ENCODE measurements at places on chromosomes 13 and 19.

DNA sequence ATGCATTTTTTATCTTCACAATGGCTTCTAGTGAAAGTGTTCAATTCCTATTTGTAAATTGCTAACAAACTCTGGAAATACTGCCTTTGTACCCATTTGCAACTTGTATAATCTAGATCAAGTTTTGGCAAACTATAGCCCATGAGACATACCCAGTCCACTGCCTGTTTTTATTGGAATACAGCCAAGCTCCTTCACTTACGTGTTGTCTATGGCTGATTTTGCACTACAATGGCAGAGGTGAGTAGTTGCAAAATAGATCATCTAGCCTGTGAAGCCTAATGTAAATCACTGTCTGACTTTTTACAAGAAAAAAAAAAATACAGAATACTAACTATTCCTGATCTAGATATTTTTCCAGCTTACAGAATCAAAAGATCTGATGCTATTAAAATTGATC lies 37.1 kb downstream of the DZIP1 start:
- peaks cover 6% of the 10 kb centered on the region for H3K36me3 ChIP-seq
- H3K27me3 ChIP-seq = no peaks in the 10 kb centered on the region
- H3K4me3 ChIP-seq = no peak overlapping the region
- no peaks in the 10 kb centered on the region for H3K4me1 ChIP-seq

GRCh38 chr13:96804174-96804573 lies 190.1 kb downstream of the OXGR1 start:
- no peaks in the 10 kb centered on the region for H3K27me3 ChIP-seq
- DNase-seq = no peak
- H3K4me3 ChIP-seq = no peak overlapping the region

DNA sequence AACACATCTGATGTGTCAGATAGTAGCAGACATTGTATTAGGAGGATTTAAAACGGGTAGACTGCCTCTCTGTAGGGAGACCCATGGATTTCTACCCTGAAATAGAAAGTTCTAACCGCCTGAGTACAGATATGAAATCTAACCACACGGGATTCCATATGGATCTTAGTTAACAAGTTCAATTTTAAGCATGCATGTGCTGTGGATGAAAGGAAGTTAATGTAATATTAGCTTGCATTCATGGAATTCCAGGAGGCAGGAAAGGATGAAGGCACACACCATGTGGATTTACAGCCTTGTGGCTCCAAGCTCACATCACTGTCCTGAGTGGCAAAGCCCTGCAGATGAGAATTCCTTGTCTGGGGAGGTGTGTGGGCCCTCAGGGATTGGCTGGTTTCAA lies 120.6 kb upstream of the IRS2 start:
- no peak overlapping the region for H3K27ac ChIP-seq
- no peaks in the 10 kb centered on the region for H3K4me1 ChIP-seq
- no peak overlapping the region for H3K4me3 ChIP-seq
- H3K36me3 ChIP-seq = no peaks in the 10 kb centered on the region
- no peak for DNase-seq

DNA sequence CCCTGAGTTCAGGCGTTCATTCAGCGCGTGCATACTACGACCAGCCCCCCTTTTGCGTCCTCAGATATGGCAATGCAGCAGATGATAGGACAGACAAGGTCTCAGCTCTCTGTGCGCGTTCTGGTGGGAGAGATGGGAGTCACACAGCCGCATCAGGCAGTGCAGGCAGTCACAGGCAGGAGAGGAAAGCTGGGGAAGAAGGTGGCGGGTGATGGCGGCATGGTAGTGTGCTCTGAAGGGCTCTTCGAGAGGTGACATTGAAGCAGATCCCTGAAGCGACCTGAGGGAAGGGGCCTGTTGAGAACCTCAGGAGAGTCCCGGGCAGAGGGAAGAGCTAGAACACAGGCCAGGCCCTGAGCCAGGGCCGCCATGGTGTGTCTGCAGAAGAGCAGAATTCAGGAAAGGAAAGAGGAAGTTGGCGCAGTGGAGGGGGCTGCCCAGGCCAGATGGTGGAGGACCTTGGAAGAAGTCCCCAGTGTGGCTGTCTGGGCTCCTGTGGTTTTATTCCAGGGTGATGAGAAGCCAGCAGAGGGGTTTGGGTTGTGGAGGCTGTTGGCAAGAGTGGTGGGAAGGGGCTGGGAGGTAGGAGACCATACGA lies 3.5 kb downstream of the USF2 start:
- no peak overlapping the region for H3K27ac ChIP-seq
- peaks cover 9% of the 10 kb centered on the region for H3K36me3 ChIP-seq
- DNase-seq = no peak
- no peak overlapping the region for H3K4me3 ChIP-seq
- no peaks in the 10 kb centered on the region for H3K27me3 ChIP-seq

- H3K27me3 ChIP-seq = no peaks in the 10 kb centered on the region
- DNase-seq = peak; percentile 79
- H3K36me3 ChIP-seq = peaks cover 18% of the 10 kb centered on the region
Observed at GRCh38 chr19:58395220-58395978, at the start of gene RNF225. Gene RNF225, plus strand, starts transcription at chr19:58395656. Its CDS starts 434 bp downstream, at chr19:58396090.

DNA sequence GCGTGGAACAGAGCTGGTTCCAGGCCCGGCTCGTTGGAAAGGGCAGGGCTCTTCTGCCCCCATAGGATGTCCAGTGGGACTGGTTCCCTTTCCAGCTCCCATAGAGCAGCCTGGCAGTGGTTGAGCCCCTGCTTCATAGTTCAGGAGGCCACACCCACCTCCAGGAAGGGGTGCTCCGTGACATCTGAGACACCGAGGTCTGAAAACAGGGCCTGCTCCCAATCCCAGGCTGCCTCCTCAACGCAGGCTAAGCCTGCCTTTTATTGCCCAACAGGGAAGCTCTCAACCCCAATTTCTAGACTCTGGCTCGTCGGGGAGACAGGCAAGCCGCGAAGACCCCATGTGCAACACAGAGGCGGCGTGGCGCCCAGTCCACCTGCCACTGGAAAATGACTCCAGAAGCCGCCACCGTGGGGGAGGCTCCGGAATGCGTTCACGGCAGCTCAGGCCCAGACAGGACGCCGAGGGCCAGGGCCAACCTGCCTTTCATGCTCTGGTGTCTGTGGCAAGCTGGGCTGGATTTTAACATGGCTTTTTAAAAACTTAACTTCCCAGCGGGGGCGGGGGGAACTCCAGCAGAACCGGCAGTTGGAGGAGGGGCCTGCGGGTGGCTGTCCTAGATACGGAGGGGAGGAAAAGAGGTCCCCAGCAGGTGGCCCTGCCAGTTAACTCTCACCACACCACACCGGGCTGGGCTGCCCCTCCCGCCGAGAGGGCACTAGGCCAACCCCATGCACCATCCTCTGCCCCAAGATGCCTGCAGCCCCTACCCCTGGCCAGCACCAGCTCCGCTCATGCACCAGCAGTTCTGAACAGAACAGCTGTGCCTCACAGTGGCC lies 17.9 kb upstream of the TINCR start:
- peak; percentile 80 for DNase-seq
- H3K4me3 ChIP-seq = no peak overlapping the region
- H3K27me3 ChIP-seq = no peaks in the 10 kb centered on the region
- peak overlapping the region; percentile 90 for H3K27ac ChIP-seq
- peaks cover 9% of the 10 kb centered on the region for H3K4me1 ChIP-seq
- H3K36me3 ChIP-seq = peaks cover 8% of the 10 kb centered on the region
